ENCODE measurements at places on chromosomes 1 and 21.

DNA sequence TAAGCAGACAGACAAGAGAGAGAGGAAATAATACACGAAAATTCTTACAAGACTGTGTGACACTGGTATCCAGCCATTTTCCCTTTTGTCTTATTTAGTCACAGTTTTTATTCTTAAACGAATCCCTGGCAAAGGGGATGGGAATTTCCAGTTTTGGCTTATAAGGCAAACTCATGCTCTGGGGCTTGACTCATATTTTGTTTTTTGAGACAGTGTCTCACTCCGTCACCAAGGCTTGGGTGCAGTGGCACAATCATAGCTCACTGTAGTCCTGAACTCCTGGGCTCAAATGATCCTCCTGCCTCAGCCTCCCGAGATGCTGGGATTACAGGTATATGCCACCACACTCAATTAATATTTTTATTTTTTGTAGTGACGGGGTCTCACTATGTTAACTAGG lies 31.9 kb downstream of the PTGER3 start:
- DNase-seq: no peak

GRCh38 chr1:200265104-200265503 lies 144.7 kb downstream of the ZNF281 start:
- no peak for DNase-seq

- no peak for DNase-seq
Observed at GRCh38 chr1:40732756-40733301, 41.3 kb downstream of the NFYC start.

- no peak for DNase-seq
Observed at GRCh38 chr1:169326956-169327268, 40.7 kb downstream of the NME7 start.

DNA sequence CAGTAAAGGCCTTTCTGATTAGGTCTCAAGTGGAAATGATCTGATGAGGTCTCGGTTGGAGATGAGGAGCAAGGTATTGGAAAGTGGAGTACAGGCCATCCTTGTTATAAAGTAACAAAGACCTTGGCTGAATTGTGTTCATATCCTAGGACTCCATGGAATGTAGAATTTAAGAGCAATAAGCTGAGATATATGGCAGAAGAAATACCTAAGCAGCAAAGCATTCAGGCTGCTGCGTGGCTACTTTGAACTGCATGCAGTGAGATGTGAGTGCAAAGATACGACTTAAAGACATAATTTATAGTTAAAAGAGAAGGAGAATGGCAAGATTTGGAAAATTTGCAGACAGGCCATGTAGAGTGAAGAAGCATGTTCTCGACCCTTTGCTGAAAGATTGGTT lies 11.2 kb upstream of the XPR1 start:
- no peak for DNase-seq

GRCh38 chr1:4150262-4150661 lies 250.2 kb upstream of the C1orf174 start:
- DNase-seq: no peak

DNA sequence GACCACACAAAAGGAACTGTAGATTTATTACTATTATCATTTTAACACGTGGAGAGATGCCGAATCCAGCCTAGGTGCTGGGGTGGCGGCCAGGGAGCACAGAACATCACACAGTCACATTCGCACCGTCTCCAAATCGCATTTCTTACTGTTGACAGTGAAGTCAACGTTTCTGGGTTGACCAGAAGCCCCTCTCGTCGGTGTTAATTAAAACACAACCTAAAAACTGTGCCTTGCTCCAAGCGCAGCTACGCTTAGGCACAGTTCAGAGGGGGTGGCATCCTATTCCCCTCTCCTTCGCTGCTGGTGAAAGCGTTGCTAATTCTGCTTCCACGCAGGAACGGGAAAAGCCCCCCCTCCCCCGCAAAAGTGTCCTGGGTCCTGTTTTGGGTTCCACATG lies 4.1 kb downstream of the RIPK4 start:
- DNase-seq: no peak

GRCh38 chr1:86436041-86436440 lies 12.1 kb downstream of the CLCA2 start:
- DNase-seq: no peak

- no peak for DNase-seq
Observed at GRCh38 chr1:242743983-242744780, 219.7 kb upstream of the PLD5 start.

DNA sequence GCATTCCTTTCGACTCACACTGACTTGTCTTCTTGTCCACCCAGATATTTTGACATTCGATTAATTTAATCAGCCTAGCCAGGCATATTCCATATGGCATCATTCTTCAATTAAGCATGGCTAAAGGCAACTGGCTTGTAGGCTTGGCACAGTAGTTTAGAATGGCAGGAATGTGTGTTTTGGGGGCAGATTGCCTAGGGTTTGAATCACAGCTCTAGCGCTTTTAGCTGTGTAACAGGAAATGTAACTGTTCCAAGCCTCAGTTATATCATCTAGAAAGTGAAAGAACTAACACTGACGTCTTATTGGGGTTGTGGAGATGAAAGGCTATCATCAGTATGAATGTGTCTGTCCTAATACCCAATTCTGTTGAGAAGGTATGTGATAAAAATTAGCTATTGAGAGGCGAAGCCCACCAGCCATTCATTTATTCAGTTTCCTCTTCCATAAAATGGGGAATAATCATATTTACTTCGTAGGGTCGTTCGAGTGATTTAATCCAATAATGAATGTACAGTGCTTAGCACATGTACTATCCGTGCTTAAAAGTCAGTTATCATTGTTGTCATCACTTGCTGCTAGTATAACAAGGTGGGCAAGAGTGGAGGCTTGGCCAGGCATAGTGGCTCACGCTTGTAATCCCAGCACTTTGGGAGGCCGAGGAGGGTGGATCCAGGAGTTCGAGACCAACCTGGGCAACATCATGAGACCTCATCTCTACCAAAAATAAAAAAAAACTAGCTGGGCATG lies 41.6 kb upstream of the GRHL3 start:
- peak; percentile 50 for DNase-seq

- peak; percentile 52 for DNase-seq
Observed at GRCh38 chr21:38159355-38159754, 97.4 kb upstream of the KCNJ15 start.

DNA sequence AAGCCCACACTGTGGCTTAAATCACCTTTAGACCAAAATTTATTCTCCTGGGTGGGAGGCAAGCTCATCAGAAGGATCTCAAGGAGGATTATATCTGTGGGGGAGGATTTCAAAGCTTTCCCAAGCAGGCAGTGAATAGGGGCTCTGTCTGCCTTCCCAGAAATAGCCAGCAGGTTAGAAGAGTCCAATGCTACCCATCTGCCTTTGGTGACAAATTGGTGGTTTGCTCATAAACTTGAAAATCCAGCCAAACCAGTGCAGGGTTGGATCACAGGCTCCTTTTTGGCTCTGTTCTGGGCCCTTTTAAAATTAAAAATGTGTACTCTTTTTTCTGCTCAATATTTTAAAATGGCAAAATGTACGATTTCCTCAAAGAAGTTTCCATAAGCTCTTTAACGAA lies 118.9 kb upstream of the ZC3H11B start:
- DNase-seq: no peak

DNA sequence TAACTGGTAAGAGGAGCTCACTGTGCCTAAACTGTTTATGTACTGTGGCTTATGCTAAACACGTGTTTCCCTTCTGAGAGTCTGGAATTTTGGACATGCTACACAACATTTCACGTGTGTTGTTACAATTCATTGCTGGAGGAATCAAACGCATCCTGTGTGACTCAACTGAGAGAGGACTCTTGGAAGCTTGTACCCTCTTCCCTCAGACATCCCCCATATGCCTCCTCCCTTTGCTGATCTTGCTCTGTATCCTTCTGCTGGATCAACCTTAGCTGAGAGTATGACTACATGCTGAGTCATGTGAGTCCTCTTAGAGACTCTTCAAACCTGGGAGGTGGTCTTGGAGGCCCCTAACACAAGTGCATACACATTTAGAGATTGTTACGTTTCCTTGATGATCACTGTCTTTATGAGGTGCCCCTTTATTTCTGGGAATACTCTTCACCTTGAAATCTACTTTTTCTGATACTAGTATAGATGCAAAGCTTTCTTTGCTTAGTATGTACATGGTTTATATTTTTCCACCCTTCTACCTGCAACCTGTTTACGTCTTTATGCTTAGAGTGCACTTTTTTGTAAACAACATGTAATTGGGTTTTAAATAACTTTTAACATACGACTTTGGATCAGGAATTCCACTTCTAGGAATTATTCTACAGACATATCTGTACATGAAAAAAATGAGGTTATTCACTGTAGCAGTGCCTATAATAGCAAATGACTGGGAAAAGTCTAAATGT lies 8.7 kb downstream of the NPHP4 start:
- no peak for DNase-seq

- no peak for DNase-seq
Observed at GRCh38 chr1:243213045-243213787, 41.9 kb downstream of the CEP170 start.

- DNase-seq: no peak
Observed at GRCh38 chr1:54392401-54392800, 13.8 kb downstream of the SSBP3 start.

Data from activated CD8-positive, alpha-beta memory T cell treated with anti-CD3 and anti-CD28 coated beads, Interleukin-2, amount 10 ng/mL, durations not matched to agents 7 days and 5 days (primary cell).